NCI-H1694 treated with DMSO at 0.1 percent for 48 hours (cell line): ENCODE measurements at places on chromosomes 3 and 15.

GRCh38 chr3:123818921-123819429 is 65.2 kb downstream of the MYLK start:
- DNase-seq, result no peak

DNA sequence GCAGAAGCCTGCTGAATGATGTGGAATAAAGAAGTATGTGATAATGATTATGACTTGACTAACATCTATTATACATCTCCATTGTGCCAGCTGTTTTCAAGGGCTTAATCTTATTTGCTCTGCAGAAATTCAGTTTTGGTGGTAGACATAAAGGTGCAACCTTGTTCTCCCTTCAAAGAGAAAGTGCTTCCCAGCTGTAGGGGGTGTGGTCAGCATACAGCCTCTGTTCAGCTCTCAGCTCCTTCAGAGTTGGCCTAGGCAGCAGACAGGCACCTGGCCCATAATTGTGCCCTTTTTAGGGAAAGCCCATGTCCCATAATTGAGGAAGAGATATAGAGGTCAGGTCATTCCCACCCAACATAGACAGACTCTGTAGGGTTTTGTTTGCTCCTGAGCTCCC is 104.3 kb upstream of the EOMES start:
- no peak for DNase-seq

DNA sequence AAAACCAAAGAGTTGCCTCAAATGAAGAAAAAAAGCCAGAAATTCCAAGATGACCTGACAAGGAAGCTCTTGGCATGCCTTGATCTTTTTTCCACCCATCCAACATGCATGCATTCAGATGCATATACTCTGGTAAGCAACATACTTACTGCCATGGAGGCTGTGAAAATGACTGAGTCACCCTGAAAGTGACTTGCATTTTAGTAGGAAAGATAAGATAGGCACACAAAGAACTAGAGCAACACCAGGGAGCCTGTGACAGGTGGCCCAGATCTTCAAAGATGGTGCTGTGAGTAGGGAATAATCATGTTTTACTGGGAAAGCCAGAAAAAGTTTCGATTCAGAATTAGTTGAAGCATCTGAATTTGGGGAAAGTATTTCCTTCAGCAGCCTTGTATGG is 185.1 kb upstream of the SLCO3A1 start:
- no peak for DNase-seq

- DNase-seq, result no peak
Observed at GRCh38 chr15:48017747-48018146, 103.0 kb upstream of the SLC24A5 start.

- DNase-seq, result no peak
Observed at GRCh38 chr15:62165104-62165792, at the start of gene C2CD4B. TSS of gene C2CD4B (minus strand) at chr15:62165285. CDS start at chr15:62164984, 301 bp downstream.

DNA sequence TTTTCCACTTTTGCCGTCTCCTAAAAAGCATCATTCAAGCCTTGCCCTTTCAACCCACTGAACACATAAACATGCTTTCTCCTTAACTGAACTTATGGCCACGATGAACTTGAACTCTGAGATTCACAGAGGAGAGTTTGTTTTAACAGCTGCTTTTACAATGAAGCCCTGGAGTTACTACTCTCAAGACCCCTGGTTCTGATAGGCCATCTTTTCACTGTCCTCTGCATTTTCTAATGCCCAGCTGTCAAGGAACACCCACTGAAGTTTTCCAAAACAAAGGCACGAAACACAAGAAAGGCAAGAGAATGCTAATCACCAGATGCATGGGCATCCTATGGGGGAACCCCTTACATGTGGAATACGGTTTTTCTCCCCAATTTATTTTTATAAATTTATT is 100.8 kb downstream of the ADAMTS9 start:
- DNase-seq, result no peak
